ENCODE measurements at places on chromosomes 1 and 21.
A peak's percentile ranks its signal among the peaks of the same experiment; 100 is the strongest.

DNA sequence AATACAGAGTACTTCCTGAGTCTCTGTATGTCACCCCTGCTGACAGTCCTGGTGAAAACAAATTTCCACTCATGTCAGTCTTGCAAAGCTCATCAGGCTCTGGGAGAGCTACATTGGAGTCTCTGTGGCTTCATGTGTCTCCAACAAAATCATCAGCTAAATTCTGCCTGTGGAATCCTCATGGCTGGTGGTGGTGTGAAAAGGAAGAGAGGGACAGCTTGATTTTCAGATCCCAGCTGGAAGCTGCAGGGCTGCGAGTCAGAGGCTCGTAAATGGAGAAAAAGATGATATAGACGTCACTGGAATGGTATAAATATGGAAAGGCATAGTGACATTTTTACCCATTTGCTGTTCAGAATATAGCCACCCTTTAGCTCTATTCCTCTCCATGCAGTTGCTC, 150.2 kb downstream of the ASTN1 start:
- DNase-seq = no peak

- DNase-seq = no peak
Measured at GRCh38 chr1:232291681-232292080, 338.3 kb downstream of the SIPA1L2 start.

GRCh38 chr21:36858320-36858957, 108.0 kb downstream of the HLCS start:
- DNase-seq = no peak

DNA sequence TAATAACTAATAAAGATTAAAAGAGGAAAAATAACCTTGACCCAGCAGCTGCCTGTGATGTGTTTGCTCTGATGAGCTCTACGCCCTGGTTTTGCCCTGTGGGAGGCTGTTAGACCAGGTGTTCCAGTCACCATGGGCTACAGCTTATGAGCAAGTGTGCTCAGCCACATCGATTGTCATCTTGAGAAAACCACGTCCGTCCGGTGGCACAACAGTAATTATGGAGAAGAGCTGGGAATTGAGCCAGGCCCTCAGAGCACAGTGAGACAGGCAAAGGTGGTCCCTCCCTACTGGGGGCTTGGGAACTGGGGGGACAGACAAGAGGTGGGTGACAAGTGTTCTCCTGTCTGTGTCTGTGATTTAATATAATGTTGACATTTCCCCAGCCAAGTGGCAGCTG, 420.5 kb downstream of the MATN1 start:
- DNase-seq = peak; percentile 9

DNA sequence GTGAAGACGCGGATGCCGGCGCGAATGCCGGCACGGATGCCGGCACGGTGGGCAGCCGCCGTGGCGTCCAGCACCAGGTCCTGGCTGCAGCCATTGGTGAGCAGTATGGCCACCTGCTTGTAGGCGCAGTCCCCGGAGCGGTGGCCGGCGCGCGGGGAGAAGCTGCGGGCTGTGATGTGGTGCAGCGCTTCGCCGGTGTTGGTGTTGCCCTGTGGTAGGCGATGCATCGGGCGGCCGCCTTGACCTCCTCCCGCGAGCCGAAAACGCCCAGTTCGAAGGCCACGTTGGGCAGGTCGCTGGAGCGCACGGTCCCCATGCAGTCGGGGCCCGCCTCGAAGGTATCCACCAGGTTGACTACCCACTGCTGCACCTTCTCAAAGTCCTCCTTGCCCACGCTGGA, 120.2 kb downstream of the NR5A2 start:
- DNase-seq = no peak
